ENCODE measurements at places on chromosomes 5 and 9. TPM values are rescaled to one million over a fixed set of nuclear protein-coding genes. Genes with fewer than 3 reads are reported as not detected.

GRCh38 chr9:136083558-136084062, 11.5 kb downstream of the NACC2 start:
- no peak for DNase-seq

- DNase-seq: no peak
These were observed 22.4 kb downstream of the NRG2 start for GRCh38 chr5:140020601-140021177.

DNA sequence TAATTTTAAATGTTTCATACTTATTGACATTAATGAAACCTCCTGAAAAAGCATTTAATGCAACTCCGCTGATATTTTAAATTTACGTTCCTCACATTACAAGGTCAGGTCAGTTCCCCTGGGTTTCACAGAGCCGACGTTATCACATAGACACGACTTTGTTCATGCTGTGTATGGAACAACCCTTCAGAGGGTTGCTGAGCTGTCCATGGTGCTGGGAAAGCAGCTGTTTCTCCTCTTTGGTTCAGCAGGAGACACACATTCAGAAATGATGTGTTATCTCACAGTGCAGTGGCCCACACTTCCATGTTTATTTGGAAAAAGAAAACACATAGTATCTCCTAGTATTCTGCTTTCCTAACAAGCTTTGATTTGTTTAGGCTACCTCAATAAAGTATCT, 53.5 kb downstream of the PPP2R2B start:
- DNase-seq: peak; percentile 89

GRCh38 chr9:132789719-132790118, 88.4 kb downstream of the AK8 start:
- DNase-seq: no peak

DNA sequence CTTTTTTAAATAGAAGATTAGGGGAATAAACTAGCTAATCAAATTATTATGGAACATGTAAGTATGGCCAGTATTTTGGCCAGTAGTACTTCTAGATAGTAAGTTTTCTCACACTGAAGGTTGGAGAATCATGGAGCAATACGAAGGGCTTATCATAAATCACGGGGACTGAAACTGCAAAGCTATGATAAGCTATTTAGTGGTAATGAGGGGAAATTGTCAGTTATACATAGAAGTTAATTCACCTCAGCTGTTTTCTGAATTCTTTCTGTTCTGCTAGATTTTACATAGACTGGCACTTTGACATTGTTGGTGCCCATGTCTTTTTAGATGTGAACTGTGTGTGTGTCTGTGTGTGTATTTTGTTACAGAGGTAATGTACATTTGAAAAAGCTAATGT, 34.5 kb upstream of the FAM151B start:
- DNase-seq: no peak

- no peak for DNase-seq
These were observed 190.1 kb upstream of the ZNF608 start for GRCh38 chr5:124936626-124936933.

Gene CDH9
- total RNA-seq: not detected

DNA sequence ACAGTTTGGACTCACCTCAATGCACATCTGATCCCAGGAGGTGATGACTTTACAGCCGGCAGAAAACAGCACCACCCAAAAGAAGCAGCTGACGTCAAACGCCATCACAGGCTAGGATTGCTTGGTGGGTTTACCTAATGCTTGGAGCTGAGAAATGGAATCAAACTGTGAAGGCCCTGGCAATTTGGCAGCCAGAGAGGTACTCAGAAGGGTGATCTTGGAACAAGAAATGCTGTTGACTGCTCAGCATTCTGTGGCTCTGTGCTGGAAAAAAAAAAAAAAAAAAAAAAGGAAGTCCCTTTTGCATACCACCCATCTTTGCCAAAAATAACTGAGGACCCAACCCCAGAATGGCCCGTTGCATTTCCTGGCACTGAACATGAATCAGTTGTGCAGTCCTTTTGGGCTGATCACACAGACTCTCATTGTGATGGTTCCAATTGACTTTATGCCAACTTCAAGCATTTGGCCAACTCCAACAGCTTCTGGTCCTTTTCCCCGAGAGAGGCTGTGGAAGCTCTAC, at the start of gene CD180:
CD180 (minus strand) TSS at position 263 of the 523 bp plus-strand sequence; CDS start at position 105, 158 bp downstream.
- DNase-seq: no peak
